ENCODE measurements at places on chromosomes 3 and 15.
A peak's percentile ranks its signal among the peaks of the same experiment; 100 is the strongest.

DNA sequence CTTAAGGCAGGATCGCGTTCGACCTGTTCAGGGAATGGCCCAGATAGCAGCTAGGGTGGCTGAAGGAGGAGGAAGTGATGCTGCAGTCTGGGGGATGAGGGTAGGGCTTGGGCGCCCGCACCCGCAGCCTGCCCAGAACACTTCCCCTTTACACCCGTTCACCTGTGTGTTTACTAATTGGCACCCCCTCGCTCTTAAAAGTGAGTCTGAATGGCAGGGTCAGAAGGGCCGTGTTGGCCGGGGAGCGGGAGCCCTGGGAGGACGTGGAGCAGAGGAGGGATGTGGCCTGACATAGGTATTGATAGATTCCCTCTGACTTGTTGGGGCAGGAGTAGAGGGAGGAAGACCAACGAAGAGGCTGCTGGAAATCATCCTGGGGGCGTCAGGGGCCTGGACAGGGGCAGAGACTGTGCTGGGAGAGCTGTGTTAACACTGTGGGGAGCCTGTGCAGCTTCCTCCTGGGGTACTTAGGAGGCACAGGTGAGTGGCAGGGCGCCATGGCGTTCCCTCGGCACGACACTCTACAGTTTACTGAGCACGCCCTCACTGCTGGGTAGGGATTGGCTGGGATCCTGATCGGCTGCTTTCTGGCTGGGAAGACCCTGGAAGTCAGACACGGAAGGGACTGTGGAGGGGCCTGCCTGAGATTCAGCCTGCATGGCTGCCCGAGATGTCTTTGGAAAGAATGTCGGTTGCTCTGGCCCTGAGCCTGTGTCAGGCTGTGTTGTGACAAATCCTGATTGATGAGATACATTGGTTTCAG is 51.7 kb downstream of the SLC6A6 start:
- DNase-seq = no peak

DNA sequence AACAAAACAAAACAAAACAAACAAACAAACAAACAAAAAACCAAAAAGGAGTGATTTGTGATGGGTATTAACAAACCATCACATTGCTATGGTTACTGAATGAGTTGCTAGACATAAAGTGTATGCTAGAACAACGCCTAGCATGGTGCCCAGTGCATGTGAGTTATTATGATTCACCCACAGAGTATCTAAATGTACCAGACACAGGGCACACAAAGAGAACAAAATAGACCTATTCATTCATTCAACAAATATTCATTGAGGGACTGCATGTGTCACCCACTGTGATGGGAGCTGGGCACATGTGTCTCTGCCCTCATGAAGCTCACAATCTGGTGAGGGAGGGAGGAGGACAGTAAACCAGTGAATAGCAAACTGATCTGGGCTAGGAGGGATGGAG is 11.6 kb upstream of the ACAN start:
- no peak for DNase-seq

DNA sequence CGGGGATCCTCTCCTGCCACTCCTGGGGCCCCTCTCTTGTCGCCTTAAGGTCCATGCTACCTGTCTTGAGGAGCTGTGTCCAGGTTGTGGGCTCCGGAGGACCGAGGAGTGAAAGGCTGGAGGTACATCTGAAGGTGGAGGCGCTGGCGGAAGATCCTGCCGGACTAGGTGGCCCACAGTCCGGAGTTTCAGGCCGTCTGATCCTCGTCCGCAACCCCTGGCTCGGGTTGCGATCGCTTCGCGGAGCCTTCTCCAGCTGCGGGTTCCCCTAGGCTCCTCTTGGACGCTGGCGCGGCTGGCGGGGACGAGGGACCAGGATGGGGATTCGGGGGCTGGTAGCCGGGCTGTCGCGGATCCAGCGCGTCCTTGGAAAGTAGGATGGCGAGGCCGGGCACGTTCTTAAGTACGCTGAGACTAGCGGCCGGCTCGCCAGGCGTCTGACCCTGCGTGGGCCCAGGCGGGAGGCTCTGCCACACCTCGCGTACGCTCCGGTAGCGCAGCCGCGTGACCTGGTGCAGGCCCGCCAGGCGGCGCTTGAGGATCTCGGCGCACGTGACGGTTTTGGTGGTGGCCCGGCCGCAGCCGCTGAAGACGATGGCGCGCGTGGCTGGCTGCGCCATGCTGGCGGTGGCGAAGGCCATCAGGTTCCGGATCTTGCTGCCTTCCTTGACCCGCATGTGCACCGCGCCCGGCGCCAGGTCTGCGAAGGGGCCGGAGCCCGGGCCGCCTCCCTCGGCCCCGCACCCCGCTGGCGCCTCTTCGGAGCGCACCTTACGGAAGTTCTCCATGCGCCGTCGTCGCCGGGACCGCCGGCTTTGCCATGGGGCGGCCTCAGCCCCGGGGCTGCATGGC is 550 bp downstream of the RPP25 start:
- DNase-seq = peak; percentile 59

DNA sequence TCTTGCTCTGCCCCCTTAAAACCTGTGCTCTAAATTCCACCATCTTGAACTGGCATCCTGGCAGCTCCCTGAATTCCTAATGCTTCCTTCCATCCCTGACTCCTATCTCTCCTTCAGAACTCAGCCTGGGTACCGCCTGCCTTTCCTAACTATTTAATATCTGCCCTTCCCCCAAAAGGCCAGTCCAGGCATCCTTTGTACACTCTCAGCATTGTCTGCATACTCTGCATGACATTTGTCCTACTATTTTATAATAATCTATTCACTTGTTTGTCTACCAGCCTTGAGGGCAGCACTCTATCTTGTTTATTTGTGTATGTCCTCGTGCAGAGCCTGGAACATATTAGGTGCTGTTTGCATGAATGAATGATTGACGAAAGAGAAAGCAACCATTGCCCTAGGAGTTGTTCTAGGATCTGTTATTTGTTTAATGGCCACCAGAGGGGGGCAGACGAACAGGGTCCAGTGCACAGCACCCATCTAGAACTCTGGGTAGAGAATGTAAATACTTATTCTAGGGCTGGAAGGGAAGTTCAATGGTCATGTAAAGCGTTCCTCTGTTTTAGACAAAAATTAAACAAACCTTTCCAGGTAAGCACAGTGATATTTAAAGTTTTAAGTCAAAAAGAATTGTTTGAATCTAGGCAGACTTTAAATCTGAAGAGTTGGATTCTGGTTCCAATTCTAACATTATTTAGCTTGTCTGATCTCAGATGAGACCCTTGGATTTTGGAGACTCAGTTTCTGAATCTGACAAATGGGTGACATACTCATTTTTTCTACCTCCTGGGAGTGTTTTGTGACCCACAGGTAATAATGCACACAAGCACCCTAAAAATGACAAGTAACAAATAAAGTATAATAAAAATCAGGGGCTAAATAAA is 125.8 kb upstream of the GALNT15 start:
- DNase-seq = peak; percentile 3

- no peak for DNase-seq
Measured at GRCh38 chr3:72890166-72890925, 2.5 kb downstream of the GXYLT2 start.

- DNase-seq = no peak
Measured at GRCh38 chr3:173275740-173276139, 121.8 kb upstream of the NLGN1 start.

DNA sequence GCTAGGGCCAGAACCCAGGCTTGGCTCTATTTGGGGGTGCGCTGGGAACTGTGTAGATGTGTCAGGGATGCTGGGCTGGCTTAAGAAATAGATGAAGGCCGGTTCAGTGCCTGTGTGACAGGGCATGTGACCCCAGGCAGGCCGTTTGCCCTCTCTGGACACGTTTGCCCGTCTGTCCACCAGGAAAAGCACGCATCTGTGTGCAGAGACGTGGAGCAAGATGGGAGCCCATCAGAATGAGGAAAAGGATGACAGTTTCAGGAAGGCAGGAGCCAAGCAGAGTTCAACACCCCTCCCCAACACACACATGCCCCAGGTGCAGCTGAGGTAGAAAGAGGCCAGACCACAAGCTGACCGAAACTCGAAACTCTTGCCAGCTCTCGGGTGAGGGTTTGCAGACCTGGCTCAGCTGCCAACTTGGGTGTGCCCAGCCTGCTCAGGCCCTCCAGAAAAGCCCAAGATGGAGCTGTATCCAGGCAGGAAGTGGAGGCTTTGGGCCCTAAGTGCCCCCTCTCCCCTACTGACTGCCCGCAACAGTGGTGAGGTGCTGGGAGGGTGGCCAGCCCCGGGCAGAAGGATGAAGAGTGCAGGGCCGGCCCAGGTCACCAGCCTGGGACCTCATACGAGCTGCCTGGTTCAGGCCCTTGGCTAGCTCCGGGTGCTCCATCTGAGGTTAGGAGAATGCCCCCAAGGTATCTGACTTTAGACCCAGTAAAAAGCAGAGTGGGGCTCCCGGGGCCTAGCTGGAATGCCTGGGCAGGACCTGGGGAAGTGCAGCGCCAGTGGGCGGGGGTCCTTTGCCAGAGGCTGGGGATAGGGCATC is 10.2 kb upstream of the MESP1 start:
- no peak for DNase-seq

GRCh38 chr15:81265944-81266775 is 57.8 kb downstream of the STARD5 start:
- DNase-seq = peak; percentile 75

- no peak for DNase-seq
Measured at GRCh38 chr3:178823591-178824246, 247.9 kb downstream of the ZMAT3 start.

DNA sequence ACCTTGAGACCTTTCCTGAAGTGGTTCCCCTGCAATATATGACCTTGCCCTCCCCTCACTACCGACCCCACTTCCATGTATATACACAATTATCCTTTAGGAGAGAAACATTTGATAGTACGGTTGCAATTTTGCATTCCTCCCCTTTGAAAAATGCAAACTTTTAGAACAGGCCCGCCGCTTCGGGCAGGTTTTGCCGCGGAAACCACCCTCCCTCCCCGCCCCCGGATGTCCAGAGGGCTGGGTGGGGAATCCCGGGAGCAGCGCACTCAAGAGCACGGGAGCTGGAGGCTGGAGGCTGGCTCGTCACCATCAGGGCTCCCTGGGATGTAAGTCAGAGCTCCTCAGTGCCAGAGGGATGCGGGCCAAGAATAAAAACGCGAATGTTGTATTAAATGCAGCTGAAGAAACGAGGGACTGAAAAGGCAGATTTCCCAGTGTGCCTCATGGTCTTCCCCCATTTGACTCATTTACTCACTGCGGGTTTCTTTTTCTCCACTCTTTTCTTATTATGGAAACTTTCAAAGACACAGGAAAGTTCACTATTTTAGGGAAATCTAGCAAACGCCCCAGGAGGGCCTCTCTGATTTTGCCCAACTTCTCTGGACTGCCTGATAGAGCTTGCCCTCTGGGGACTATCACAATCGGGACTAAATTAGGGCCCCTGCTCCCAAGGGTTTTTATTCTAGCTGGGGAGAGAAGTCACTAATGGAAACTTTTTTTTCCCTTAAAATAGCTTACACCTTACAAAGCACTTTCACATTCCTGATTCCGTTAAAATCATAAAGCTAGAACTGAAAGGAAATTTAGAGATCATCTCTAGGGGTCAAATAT is 2.9 kb upstream of the USP3 start:
- DNase-seq = peak; percentile 61

DNA sequence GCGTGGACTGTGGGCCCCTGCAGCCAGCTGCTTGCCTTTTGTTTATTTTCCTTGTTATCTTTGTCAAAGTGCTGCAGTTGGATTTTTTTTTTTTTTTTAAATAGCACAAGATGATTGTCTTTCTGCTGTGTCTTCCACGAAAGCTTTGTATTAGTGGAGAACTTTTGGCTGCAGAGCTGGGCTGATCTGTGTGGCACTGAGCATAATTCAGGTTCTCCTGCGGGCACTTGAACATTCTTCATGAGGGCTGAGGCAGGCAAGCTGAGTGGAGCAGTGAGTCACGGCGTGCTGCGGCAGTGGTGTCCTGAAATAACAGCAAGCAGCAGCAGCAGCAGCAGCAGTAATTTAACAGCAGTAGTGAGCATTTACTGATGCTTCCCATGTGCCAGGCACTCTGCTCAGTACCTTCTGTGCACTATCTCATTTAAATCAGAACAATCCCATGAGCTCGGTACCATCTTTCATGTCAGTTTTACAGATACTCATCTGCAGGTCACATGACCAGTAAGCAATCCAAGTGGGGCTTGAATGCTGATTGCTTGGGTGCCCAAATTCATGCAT is 45.8 kb downstream of the MITF start:
- no peak for DNase-seq
